ENCODE measurements at places on chromosomes 11 and 22.
A peak's percentile ranks its signal among the peaks of the same experiment; 100 is the strongest.

DNA sequence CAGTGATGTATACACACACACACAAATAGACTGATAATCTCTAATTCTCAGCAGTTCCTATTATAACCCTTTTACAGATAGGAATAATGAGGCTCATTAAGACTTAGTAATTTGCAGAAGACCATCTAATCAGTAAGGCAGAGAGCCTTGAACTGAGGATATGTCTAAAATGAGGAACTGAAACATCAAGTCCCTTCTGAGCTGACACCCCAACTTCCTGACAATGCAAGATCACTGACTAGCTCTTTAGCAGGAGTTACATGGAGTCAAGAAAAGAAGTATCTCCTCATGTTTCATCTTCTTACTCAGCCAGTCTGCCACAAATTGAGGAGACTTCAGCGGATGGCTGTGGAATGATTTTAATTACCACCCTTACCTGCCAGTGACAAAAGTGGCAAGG is 193.0 kb downstream of the MSANTD4 start:
- no peak overlapping the region for H3K4me3 ChIP-seq
- H3K36me3 ChIP-seq, result no peaks in the 10 kb centered on the region

- H3K27ac ChIP-seq, result no peak overlapping the region
- H3K36me3 ChIP-seq, result no peaks in the 10 kb centered on the region
- H3K4me3 ChIP-seq, result no peak overlapping the region
Measured at GRCh38 chr11:111455291-111456085, 56.7 kb downstream of the BTG4 start.

GRCh38 chr11:96062134-96062533 is 138.2 kb upstream of the MTMR2 start:
- 0 out of 2 replicates have a peak, but pooled peaks cover 7% of the 10 kb centered on the region for H3K4me1 ChIP-seq
- no peak for DNase-seq
- no peak overlapping the region for H3K27ac ChIP-seq
- no peaks in the 10 kb centered on the region for H3K27me3 ChIP-seq
- H3K4me3 ChIP-seq, result no peak overlapping the region
- H3K36me3 ChIP-seq, result no peaks in the 10 kb centered on the region

- H3K27me3 ChIP-seq, result no peaks in the 10 kb centered on the region
- no peak overlapping the region for H3K4me3 ChIP-seq
- no peaks in the 10 kb centered on the region for H3K4me1 ChIP-seq
- no peaks in the 10 kb centered on the region for H3K36me3 ChIP-seq
Measured at GRCh38 chr22:45227645-45228400, 12.9 kb downstream of the KIAA0930 start.

DNA sequence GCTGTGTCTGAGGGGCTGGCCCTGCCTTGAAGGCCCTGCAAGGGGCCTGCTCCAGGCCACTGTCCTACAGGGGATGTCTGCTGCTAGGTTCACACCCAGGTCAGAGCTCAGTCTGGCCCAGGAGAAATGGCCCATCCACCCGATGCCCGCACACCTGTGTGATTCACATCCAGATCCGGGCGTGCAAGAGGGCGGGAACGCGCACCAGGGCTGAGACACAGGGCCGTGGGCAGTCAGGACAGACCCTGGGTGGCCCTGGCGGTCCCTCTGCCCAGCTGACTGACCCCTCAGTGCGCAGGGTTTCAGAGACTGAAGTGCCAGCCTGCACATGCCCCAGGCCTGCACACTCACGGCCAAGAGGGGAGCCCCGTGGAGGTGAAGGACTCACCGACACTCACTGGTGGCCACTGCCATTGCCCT is 7.4 kb downstream of the TOLLIP start:
- H3K27me3 ChIP-seq, result no peaks in the 10 kb centered on the region
- H3K4me1 ChIP-seq, result peaks cover 10% of the 10 kb centered on the region
- no peak overlapping the region for H3K27ac ChIP-seq

GRCh38 chr22:19576460-19577421 is 52.5 kb upstream of the CLDN5 start:
- no peaks in the 10 kb centered on the region for H3K36me3 ChIP-seq
- H3K27me3 ChIP-seq, result peaks cover 6% of the 10 kb centered on the region
- no peak overlapping the region for H3K4me3 ChIP-seq
- no peak for DNase-seq
- peaks cover 20% of the 10 kb centered on the region for H3K4me1 ChIP-seq
- H3K27ac ChIP-seq, result no peak overlapping the region

DNA sequence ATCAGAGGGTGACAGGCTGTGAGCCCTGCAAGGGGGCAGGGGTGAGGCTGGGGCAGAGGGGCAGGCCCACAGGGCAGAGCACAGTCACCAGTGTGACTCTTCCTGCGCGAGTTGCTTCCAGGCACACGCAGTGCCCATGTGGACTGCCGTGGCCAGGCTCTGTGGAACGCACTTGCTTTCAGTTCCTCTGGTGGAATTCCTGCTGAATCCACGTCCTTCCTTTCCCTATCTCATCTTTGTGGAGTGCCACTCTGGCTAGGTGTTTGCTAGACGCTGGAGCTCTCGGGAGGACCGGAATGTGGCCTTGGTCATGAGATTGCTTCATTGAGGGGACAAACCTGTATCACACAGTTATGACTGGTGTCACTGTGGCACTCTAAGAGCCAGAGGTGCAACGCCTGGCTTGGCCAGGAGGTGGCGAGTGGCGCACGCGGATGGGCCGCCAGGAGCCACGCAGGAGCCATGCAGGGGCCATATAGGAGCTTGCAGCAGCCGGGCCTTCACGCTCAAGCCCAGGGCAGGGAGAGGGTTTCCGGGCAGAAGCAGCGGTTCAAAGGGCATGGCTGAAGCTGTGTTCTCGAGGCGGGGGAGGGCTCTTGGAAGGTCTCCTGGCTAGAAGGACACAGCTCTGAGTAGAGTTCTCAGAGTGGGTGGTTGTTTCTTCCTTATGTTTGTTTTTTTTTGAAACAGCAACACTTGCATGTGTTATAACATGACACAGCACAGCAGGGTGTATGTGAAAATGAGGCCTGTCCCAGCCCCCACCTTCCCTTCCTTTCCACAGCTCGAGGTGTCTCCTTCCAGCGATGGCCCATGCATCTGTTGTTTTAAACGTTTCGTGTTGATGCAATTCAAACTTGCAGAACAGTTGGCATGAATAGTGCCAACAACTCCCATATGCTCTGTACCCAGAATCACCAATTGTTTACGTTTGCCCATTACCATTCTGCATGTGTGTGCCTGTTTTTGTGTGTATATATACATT is 36.2 kb downstream of the TBC1D22A start:
- no peak overlapping the region for H3K4me3 ChIP-seq
- peak; percentile 77 for DNase-seq
- H3K27ac ChIP-seq, result no peak overlapping the region
- H3K36me3 ChIP-seq, result peaks cover 79% of the 10 kb centered on the region
- H3K4me1 ChIP-seq, result no peaks in the 10 kb centered on the region
- no peaks in the 10 kb centered on the region for H3K27me3 ChIP-seq

GRCh38 chr11:125470355-125470754 is 25.7 kb downstream of the FEZ1 start:
- peaks cover 6% of the 10 kb centered on the region for H3K27me3 ChIP-seq
- no peak for DNase-seq
- H3K4me1 ChIP-seq, result no peaks in the 10 kb centered on the region
- H3K4me3 ChIP-seq, result no peak overlapping the region
- no peaks in the 10 kb centered on the region for H3K36me3 ChIP-seq

DNA sequence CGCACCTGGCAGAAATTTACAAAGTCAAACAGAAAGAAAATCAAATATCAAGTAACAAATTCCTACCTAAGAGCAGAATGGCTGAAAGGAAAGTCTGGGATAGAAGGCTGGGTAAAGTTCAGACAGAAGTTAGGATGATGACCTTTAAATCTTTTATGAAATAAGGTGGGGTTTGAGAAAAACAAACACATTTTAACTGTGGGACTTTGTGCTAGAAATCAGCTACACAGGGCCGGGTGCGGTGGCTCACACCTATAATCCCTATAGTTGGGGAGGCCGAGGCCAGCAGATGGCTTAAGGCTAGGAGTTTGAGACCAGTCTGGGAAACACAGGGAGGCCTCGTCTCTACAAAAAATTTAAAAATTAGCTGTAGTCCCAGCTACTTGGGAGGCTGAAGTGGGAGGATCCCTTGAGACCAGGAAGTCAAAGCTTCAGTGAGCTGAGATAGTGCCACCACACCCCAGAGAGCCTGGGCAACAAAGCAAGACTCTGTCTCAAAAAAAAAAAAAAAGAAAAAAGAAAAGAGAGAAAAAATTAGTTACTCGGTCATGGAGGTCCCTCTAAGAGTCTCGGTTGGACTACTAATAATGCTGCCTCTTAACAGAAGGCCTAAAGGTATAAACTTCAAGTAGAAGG is 119.7 kb upstream of the BID start:
- H3K4me1 ChIP-seq, result no peaks in the 10 kb centered on the region
- no peak for DNase-seq
- no peak overlapping the region for H3K27ac ChIP-seq
- H3K4me3 ChIP-seq, result no peak overlapping the region
- H3K36me3 ChIP-seq, result peaks cover 64% of the 10 kb centered on the region
- no peaks in the 10 kb centered on the region for H3K27me3 ChIP-seq

- H3K4me1 ChIP-seq, result no peaks in the 10 kb centered on the region
- H3K27me3 ChIP-seq, result no peaks in the 10 kb centered on the region
- no peak for DNase-seq
- no peaks in the 10 kb centered on the region for H3K36me3 ChIP-seq
Measured at GRCh38 chr11:109911488-109911887, 181.7 kb upstream of the ZC3H12C start.

- no peaks in the 10 kb centered on the region for H3K36me3 ChIP-seq
- no peaks in the 10 kb centered on the region for H3K27me3 ChIP-seq
- no peak overlapping the region for H3K4me3 ChIP-seq
- H3K4me1 ChIP-seq, result no peaks in the 10 kb centered on the region
- no peak overlapping the region for H3K27ac ChIP-seq
Measured at GRCh38 chr11:111062420-111062819, 183.1 kb upstream of the POU2AF2 start.

DNA sequence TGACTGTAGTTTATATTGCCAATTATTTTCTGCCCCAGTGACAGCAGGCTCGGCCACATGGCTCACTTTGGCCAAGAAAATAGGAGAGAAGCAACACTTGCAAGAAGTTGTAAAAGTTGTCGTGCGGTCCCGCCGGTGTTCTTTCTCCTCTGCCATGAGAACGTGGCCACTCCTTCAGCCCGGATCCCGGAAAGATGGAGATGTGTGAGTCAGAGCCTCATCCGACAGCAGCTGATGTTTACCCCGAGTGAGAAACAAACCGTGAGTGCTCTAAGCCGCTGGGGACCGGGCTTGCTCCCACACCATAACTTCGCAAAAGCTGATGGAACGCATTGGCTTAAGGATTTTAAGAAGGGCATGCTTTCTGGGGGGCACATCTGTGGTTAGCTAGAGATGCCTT is 157.0 kb downstream of the CACNA1I start:
- DNase-seq, result no peak
- H3K4me1 ChIP-seq, result no peaks in the 10 kb centered on the region
- no peak overlapping the region for H3K4me3 ChIP-seq
- no peak overlapping the region for H3K27ac ChIP-seq

GRCh38 chr11:35337914-35338305 is 81.4 kb downstream of the SLC1A2 start:
- no peak overlapping the region for H3K4me3 ChIP-seq
- H3K27me3 ChIP-seq, result peaks cover 4% of the 10 kb centered on the region
- no peaks in the 10 kb centered on the region for H3K36me3 ChIP-seq
- DNase-seq, result no peak
- no peaks in the 10 kb centered on the region for H3K4me1 ChIP-seq
- H3K27ac ChIP-seq, result no peak overlapping the region

GRCh38 chr11:120513436-120514315 is 2.1 kb downstream of the GRIK4 start:
- H3K4me1 ChIP-seq, result no peaks in the 10 kb centered on the region
- DNase-seq, result no peak
- no peak overlapping the region for H3K4me3 ChIP-seq

- H3K4me3 ChIP-seq, result no peak overlapping the region
- no peak overlapping the region for H3K27ac ChIP-seq
- no peaks in the 10 kb centered on the region for H3K36me3 ChIP-seq
- peaks cover 49% of the 10 kb centered on the region for H3K27me3 ChIP-seq
Measured at GRCh38 chr11:2775083-2775625, 75.4 kb upstream of the KCNQ1OT1 start.

GRCh38 chr22:50311606-50312351 is 4.3 kb upstream of the PLXNB2 start:
- H3K27ac ChIP-seq, result no peak overlapping the region
- no peak for DNase-seq
- H3K27me3 ChIP-seq, result peaks cover 21% of the 10 kb centered on the region
- H3K4me3 ChIP-seq, result no peak overlapping the region

- no peaks in the 10 kb centered on the region for H3K27me3 ChIP-seq
- no peak for DNase-seq
- no peak overlapping the region for H3K27ac ChIP-seq
- no peaks in the 10 kb centered on the region for H3K4me1 ChIP-seq
Measured at GRCh38 chr22:45911601-45912271, 65.2 kb downstream of the WNT7B start.

DNA sequence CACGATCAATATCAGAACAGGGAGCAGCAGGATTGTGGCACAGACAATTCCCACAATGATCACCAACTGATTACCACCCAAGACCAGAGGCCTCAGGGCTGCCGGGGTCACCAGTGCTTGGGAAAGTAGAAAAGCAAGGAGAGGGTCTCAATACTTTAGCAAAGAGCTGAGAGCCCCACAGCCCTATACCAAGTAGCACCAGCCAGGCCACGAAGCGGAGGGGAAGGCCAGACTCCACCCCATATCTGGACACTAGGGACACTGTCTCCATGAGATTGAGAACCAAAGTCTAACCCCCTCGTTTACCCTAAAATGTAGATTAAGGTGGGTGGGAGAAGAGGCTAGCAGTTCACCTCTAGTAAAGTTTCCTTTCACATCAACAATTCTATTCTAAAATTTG is 24.1 kb upstream of the SCN2B start:
- H3K27me3 ChIP-seq, result no peaks in the 10 kb centered on the region
- no peaks in the 10 kb centered on the region for H3K36me3 ChIP-seq
- DNase-seq, result no peak
- peaks cover 19% of the 10 kb centered on the region for H3K4me1 ChIP-seq

GRCh38 chr22:43272301-43272700 is 70.9 kb downstream of the SCUBE1 start:
- no peak for DNase-seq
- no peak overlapping the region for H3K27ac ChIP-seq
- H3K4me1 ChIP-seq, result no peaks in the 10 kb centered on the region
- no peaks in the 10 kb centered on the region for H3K36me3 ChIP-seq
- H3K27me3 ChIP-seq, result no peaks in the 10 kb centered on the region

DNA sequence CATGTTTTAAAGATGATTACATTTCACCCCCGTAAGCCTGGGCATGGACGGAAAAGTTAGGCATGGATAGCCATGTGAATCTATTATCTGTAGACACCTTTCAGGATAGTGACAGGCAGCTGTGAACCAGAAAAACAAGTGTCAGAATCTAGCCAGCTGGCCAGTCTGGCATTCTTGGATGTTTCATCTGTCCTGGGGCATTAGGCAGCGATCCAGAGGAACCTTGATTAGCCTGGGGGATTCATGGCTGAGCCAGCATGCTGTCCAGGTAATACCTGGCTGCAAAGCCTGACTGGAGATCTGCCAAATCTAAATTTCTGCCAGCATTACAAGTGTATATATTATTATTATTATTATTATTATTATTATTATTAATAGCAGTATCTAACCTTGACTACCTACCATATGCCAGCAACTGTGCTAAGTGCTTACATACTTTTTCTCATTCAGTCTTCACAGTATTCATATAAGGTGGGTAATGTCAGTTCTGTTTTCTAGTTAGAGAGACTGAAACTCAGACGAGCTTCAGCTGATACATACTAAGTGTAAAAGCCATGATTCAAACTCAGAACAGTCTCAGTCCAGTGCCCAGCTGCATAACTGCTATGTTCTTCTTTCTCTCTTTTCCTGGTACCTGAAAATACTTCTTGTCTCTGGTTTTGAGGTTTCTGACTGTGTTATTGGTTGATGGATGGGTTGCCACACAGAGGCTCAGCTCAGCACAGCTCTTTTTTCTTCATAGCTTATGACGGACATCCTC is 12.8 kb downstream of the BMAL1 start:
- no peak overlapping the region for H3K27ac ChIP-seq
- no peaks in the 10 kb centered on the region for H3K27me3 ChIP-seq
- H3K4me1 ChIP-seq, result no peaks in the 10 kb centered on the region
- no peak overlapping the region for H3K4me3 ChIP-seq
